ENCODE measurements at places on chromosomes 16 and 17. TPM values are rescaled to one million over a fixed set of nuclear protein-coding genes. Genes with fewer than 3 reads are reported as not detected.
A peak's percentile ranks its signal among the peaks of the same experiment; 100 is the strongest.

The NSF gene
- polyA plus RNA-seq = 27.4 TPM

DNA sequence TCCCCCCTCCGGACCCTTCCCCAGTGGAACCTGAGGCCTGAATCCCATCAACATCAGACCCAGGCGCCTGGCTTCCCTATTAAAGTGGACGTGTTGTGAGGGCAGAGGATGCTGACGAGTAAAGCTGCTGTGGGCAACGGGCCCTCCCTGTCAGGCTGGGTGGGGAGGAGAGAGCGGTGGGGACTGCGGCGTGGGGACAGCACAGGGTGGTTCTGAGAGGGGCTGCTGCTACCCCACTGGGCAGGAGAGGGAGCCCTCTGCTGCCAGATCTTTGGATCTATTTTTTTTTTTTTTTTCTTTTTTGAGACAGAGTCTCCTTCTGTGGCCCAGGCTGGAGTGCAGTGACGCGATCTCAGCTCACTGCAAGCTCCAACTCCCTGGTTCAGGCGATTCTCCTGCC lies 5.9 kb downstream of the CA5A start:
- H3K27ac ChIP-seq = no peak overlapping the region
- no peaks in the 10 kb centered on the region for H3K36me3 ChIP-seq
- no peak overlapping the region for H3K4me3 ChIP-seq
- DNase-seq = no peak

DNA sequence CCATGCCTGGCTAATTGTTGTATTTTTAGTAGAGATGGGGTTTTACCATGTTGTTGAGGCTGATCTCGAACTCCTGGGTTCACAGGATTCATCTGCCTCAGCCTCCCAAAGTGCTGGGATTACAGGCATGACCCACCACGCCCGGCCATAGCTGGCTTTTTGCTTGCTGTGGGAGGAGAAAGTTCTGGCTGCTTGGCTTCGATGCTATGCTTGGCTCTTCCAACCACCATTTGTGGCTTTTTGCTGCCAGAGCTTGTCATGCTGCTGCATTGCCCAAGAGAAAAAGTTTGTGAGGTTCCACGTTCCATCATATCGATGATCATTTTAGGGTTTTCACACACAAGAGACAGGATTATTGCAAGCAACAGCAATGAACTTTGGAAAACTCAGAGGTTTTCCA lies 16.2 kb downstream of the BMERB1 start:
- no peak overlapping the region for H3K4me3 ChIP-seq
- H3K36me3 ChIP-seq = peaks cover 3% of the 10 kb centered on the region

DNA sequence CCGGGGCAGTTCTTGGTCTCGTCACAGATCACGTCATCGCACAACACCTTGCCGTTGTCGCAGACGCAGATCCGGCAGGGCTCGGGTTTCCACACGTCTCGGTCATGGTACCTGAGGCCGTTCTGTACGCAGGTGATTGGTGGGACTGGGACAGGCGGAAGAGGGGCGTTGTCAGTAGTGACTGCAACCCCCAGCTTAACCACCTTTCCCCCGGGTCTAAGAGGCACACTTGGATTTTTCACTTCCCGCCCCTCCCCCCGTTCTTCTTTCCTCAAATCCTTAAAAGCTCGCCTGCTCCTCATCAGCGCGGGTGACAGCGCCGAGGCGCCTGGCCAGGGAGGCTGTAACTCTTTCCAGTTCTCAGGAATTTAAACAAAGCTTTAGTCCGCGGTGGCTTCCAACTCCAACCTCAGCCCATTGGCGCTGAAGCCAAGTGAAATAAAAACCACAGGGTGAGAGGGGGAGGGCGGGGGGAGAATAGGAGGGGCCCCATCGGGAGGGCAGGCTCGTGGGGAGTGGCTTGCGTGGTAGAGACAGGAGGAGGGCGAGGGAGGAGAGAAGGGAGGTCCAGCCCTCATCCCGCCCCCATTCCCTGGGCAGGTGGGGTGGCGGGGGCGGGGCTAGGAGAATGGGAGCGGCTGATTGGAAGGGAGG lies 1.5 kb downstream of the COL1A1 start:
- H3K4me3 ChIP-seq = peak overlapping the region; percentile 90
- no peaks in the 10 kb centered on the region for H3K36me3 ChIP-seq
- H3K27ac ChIP-seq = peak overlapping the region; percentile 94

- H3K27ac ChIP-seq = no peak overlapping the region
- no peaks in the 10 kb centered on the region for H3K4me1 ChIP-seq
- no peak overlapping the region for H3K4me3 ChIP-seq
- no peaks in the 10 kb centered on the region for H3K36me3 ChIP-seq
- DNase-seq = no peak
- H3K27me3 ChIP-seq = peaks cover 25% of the 10 kb centered on the region
Measured at GRCh38 chr16:49311823-49312222, 30.2 kb upstream of the CBLN1 start.

DNA sequence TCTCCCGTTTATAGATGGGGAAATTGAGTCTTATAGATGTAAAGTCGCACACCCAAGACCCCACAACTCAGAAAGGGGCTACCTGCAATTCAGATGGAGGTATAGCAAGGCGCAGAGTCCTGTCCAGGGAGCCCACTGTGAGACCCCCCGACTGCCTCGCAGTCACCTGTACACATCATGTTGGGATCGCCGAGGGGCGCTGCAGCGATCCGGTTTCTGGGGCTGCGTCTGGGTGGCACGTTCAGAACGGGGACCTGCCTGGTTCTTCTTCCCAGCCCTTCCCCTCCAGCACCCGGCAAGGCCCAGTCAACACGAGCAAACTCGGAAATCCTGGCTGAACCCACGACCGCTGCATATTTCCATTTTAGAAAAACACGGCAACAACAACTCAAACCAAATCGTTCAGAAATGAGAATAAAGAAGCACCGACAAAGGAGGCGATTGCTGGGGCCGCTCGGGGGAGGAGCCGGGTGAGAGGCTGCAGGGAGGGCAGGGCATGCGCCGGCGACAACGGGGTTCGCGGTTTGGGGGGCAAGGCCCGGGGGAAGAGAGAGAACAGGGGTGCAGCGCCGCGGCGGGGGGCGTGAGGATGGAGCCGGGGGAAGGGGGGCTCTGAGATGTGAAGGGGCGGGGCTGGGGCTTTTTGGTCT lies 643 bp downstream of the HSDL1 start:
- H3K27me3 ChIP-seq = peaks cover 10% of the 10 kb centered on the region
- peak overlapping the region; percentile 98 for H3K27ac ChIP-seq
- no peaks in the 10 kb centered on the region for H3K36me3 ChIP-seq
- H3K4me3 ChIP-seq = peak overlapping the region; percentile 96

The PMP22 gene
- polyA plus RNA-seq = not detected

GRCh38 chr17:51060396-51060795 lies 60.3 kb downstream of the SPAG9 start:
- H3K27ac ChIP-seq = no peak overlapping the region
- H3K27me3 ChIP-seq = no peaks in the 10 kb centered on the region
- peaks cover 5% of the 10 kb centered on the region for H3K36me3 ChIP-seq
- H3K4me3 ChIP-seq = no peak overlapping the region
- no peak for DNase-seq

The EIF5A gene
- polyA plus RNA-seq = 802 TPM

The HSD17B1 gene
- polyA plus RNA-seq = 0.90 TPM

GRCh38 chr16:88649924-88650748 lies 717 bp downstream of the CYBA start:
- H3K27me3 ChIP-seq = no peaks in the 10 kb centered on the region
- H3K36me3 ChIP-seq = peaks cover 7% of the 10 kb centered on the region
- H3K4me3 ChIP-seq = peak overlapping the region; percentile 98
- DNase-seq = peak; percentile 79
- peaks cover 42% of the 10 kb centered on the region for H3K4me1 ChIP-seq

The TBC1D28 gene
- not detected for polyA plus RNA-seq

GRCh38 chr17:51121620-51122472 lies 1.2 kb upstream of the SPAG9 start:
- peaks cover 37% of the 10 kb centered on the region for H3K4me1 ChIP-seq
- H3K36me3 ChIP-seq = no peaks in the 10 kb centered on the region
- peak overlapping the region; percentile 99 for H3K4me3 ChIP-seq
- peak; percentile 42 for DNase-seq
- peak overlapping the region; percentile 100 for H3K27ac ChIP-seq
- no peaks in the 10 kb centered on the region for H3K27me3 ChIP-seq

The GINS2 gene
- 2.0 TPM for polyA plus RNA-seq

DNA sequence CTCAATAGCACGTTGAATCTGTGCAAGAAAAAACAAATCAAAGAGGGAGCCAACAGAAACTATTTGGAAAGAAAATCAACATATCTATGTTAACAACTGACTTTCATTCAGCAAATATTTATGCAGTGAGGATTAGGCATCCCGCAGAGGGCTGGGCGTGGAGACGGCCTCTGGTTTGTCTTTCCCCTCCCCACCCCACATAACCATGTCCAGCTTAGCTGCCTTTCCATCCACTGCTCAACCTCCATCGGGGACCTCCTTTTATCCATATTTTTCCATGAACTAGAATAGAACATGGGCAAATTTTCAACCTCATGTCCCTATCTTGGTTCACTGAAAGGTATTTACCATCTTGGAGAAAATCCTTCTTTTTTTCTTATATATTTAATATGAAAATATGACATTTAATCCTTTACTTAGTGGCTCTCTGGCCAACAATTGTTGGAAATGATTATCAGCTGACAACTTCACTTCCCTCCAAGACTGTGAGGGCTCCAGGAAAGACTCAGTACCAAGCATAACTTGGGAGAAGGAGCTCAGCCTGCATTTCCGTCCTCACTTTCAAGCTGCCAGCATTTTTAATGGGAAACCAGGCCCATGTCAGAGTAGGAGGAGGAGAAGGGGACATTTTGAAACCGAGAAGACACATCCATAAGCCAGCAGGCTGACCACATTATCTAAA lies 462.6 kb upstream of the MAF start:
- no peaks in the 10 kb centered on the region for H3K27me3 ChIP-seq

DNA sequence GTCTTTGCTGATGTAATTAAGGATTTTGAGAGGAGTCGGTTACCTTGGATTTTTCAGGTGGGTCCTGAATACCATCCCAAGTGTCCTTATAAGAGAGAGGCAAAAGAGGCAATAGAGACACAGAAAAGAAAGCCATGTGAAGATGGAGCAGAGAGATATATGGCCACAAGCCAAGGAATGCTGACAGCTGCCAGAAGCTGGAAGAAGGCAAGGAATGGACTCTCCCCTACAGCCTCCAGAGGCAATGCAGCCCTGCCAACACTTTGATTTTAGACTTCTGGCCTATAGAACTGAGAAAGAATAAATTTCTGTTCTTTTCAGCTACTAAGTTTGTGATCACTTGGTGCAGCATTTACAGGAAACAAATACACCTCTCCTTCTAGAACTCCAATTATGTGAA lies 8.2 kb upstream of the RNFT1 start:
- H3K27me3 ChIP-seq = no peaks in the 10 kb centered on the region
- H3K27ac ChIP-seq = no peak overlapping the region
- no peaks in the 10 kb centered on the region for H3K4me1 ChIP-seq

The RND2 gene
- 0.23 TPM for polyA plus RNA-seq

The ZNF48 gene
- 7.2 TPM for polyA plus RNA-seq

DNA sequence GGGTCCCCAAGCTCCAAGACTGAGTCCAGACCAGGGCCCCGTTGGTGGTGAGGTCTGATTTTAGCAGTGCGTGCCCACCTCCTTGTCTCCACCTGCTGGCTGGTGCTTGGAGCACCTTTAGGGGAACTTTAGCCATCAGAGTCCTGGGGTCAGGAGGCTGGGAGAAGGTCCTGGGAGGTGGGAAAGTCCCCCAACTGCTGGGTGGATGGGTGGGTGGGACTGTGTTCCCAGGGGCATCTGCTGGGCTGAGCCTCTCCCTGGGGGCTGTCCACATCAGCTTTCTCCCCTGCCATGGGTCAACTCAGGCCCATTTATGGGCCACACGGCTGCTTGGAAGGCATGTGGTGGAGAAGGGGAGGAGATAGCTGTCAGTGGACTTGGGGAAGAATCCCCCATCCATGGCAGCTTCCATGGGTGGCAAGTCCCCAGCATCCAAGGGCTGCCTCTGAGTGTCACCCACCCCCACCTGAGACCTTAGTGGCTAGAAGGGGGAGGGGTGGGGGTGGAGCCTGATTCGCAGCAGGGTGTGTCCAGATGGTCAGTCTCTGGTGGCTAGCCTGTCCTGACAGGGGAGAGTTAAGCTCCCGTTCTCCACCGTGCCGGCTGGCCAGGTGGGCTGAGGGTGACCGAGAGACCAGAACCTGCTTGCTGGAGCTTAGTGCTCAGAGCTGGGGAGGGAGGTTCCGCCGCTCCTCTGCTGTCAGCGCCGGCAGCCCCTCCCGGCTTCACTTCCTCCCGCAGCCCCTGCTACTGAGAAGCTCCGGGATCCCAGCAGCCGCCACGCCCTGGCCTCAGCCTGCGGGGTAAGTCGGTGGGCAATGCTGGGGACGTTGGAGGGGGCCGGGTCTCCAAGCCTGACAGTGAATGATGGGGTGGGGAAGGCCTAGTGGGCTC lies at the start of gene TRPV2:
TRPV2 (plus strand) TSS at position 541 of the 894 bp plus-strand sequence. CDS start 2,098 bp downstream, outside the sequence.
- no peaks in the 10 kb centered on the region for H3K27me3 ChIP-seq
- H3K4me1 ChIP-seq = peaks cover 38% of the 10 kb centered on the region
- H3K4me3 ChIP-seq = peak within 1 kb of the TSS; percentile 97
- DNase-seq = peak; percentile 46

- no peaks in the 10 kb centered on the region for H3K36me3 ChIP-seq
- H3K4me3 ChIP-seq = no peak overlapping the region
- DNase-seq = no peak
- peaks cover 23% of the 10 kb centered on the region for H3K4me1 ChIP-seq
- H3K27ac ChIP-seq = peak overlapping the region; percentile 24
Measured at GRCh38 chr16:2690852-2691251, 8.5 kb downstream of the KCTD5 start.

The CCDC154 gene
- not detected for polyA plus RNA-seq

The GLIS2 gene
- polyA plus RNA-seq = not detected

GRCh38 chr16:49341706-49342105 lies 31.9 kb upstream of the C16orf78 start:
- peaks cover 52% of the 10 kb centered on the region for H3K27me3 ChIP-seq
- H3K36me3 ChIP-seq = peaks cover 4% of the 10 kb centered on the region
- H3K4me1 ChIP-seq = no peaks in the 10 kb centered on the region
- H3K4me3 ChIP-seq = no peak overlapping the region
- DNase-seq = no peak

The STX1B gene
- not detected for polyA plus RNA-seq

DNA sequence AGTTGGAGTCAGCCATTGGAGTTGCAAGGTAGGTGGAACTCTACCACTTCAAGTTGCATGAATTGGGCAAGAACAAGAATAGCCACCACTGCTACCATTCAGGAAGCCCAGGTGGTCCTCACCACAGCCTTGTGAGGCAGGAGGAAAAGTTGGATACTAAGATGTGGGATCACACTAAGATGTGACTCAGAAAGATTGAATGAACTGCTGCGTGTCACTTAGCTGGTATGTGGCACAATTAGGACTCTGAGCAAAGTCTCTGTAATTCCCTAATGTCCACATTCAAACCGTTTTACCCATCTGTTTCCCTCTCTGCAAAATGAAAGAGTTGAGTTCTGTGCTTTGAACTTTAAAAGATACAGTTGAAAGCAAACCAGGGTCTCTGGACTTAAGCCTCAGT lies 44.7 kb upstream of the HS3ST3A1 start:
- peaks cover 16% of the 10 kb centered on the region for H3K27me3 ChIP-seq
- no peak overlapping the region for H3K27ac ChIP-seq
- no peak overlapping the region for H3K4me3 ChIP-seq
- no peaks in the 10 kb centered on the region for H3K36me3 ChIP-seq

Data from naive B cell (primary cell).